ENCODE measurements at places on chromosomes 11 and 22. TPM values are rescaled to one million over a fixed set of nuclear protein-coding genes. Genes with fewer than 3 reads are reported as not detected.

- no peak for DNase-seq
These were observed 5.5 kb upstream of the OR52N1 start for GRCh38 chr11:5796541-5796940.

DNA sequence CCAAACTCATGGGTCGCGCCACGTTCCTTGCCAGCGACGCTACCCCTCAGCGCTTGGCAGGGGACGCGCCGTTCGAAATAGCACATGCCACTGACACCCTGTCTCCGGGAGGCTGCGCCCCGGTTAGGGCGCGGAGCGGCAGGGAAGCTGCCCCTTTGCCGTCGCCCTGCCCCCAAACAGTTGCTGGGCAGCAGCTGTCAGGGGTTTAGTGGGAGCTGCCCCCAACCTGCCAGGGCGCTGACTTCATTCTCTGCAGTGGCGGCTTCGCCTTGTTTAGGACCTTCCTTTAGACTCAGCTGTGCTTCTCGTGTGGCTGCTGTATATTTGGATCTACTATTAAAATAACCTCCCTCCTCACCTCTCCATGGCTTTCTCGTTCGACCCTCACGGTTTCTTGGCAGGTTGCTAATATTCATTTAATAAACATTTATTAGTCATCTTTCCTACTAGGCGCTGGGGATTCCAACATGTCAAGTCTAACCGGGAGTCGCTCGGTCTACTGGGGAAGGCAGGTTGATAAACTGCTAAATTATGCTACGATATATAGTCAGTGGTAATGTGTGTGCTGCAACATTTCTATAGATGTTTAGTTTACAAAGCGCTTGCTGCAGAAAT, 782 bp downstream of the TMEM109 start:
- DNase-seq, result no peak

DNA sequence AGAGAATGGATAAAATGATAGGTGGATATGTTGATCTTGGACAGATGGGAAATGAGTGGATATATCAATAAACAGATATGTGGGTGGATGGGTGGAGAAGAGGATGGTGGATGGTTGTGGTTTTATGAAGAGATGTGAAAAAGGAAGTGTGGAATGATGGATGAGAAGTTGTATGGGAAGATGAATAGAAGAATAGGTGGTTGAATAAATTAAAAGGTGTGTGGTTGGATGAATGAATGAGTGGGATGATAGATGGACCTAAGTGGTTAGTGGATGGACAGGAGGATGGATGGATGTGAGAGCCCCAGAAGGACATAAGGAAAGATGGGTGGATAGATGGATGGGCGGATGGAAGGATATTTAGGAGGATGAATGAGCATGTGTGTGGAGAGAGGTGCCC, 913 bp upstream of the CD44 start:
- no peak for DNase-seq

- no peak for DNase-seq
These were observed 4.0 kb upstream of the CDKN1C start for GRCh38 chr11:2889362-2890273.

DNA sequence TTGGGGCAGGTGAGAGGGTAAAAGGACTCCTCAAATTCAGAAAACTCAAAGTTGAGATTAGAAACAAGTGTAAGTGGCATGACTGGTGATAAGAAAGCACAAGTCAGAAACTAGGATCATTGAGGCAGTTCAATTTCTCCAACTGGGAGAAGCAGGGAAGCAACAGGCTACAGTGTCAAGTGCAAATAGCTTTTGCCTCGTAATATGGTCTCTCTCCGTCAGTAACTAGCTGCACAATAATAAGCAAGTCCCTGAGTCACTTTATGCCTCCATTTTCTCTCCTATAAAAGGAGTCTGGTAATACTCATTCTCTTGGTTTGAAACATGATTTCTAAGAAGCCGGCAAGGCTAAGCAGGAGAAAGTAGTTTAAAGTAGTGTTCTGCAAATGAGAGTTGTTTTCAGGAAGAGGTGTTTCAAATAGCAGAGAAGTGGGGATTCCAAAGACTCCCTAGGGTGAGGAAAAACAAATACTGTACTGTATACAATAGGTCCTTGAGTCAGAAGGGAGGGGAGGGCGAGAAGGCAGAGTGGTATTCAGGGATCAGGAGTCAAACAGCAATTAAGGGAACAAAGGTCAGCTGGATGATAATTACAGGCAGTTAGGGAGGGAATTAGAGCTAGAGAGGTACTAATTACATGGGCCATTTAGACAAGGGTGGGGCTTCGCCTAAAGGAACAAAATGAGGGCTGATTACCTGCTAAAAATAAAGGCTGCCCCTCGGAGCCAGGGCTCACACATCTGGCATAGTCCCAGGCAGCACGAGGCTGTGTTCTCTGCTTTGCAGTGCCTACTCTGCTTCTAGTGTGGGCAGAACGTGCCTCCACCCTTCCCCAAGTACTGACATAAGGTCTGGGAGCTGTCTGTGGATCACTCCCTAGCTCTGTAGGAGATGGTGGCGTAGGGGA, 96.0 kb upstream of the BDNF start:
- DNase-seq, result no peak

DNA sequence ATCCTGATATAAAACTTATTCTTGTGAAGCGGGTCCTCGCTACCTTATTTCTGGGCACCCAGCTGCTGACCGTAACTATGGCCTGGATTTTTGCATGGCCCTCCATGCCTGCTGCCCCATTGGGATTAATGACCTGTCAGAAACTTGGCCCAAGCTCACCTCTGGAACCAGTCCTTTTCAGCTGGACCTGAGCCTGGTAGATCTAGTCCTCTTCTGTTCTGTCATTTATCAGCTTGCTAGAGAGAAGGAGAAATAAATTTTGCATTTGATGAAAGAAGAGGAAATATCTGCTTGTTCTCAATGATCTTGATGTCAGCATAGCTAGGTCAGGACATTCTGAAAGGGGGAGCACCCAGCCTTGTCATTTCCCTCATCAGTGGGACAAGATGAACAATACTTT, 387.8 kb upstream of the LARGE1 start:
- no peak for DNase-seq

GRCh38 chr11:76249195-76249741, 43.0 kb upstream of the WNT11 start:
- DNase-seq, result no peak

- no peak for DNase-seq
These were observed 51.7 kb downstream of the ZBTB16 start for GRCh38 chr11:114110952-114111947.

DNA sequence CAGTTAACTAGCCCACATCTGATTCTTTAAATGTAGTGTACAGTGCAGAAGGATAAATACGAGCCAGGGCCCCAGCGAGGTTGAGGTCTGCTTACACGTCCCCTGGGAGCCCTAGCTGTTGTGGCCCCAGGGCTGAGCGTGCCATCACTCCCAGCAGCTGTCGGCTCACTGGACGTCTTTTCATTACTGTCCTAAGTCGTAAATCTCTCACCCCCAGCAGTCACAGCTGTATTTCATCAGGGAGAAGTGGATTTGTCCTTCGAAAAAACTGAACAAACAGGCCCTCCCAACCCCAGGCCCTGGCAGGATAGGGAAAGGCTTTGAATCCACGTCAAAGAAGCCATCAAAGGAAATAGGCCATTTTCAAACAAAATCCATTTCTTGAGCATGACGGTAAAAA, 110.4 kb upstream of the CSNK2A3 start:
- no peak for DNase-seq

DNA sequence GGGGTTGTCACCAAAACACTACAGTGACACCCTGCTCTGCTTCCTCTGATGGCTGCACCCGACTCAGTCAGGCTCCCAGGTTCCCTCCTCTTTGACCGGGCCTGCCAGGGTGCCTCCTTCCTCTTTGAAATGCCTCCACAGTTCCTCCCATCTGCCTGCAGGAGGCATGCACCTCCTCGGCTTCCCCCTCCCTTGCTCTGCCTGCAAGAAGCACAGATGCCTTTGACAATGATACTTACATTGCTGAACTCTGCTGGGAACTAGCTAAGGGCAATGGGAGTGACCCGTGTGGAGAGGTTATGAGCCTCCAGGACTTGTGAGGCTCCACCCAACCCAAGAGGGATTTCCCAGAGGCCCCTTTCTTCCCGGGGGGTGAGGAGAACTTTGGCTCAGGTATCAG, 674.1 kb downstream of the OPCML start:
- DNase-seq, result peak; percentile 39

GRCh38 chr11:37394236-37394870, 796.3 kb upstream of the RAG2 start:
- no peak for DNase-seq

DNA sequence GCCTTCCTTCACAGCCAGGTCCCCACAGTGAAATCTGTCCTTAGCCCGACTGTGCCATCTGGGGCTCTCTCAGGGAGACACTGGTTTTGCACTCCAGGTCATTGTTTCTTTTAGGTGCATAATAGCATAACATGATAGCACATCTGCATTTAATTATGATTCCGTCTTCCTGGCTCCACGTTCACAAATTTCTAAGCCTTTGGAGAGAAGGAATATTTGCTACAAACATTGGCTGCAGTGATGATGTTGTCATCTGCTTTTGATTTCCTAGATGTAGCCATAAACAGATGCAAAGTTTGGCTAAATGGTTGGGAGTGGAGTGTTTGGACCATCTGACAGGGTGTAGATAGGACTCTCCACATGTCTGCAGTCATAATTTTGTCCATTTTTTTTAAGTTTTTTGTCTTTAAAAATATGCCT, 12.0 kb upstream of the CAT start:
- DNase-seq, result peak; percentile 74

DNA sequence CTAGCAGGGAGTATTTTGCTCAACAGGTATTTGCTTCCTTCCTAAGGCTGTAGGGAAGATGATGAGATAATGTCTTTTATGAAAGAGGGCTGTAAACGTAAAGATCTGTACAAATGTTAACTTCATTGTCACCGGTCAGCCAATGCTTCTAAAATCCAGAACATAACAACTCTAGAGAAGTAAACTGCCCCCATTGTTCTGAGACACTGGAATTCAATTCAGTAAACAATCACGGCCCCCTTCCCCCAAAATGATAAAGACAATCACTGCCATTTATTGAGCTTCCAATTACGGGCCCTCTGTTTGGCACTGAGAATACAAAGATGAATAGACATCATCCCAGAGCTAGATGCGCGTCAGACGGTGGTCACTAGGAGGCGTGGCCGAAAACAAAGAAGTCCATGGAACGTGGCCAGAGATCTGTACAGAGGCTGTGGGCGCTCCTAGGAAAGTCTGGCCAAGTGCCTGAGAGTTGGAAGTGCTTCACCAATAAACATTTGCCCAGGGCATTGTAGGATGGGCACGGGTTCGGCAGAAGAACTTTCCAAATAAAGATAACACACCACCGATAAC, 576 bp downstream of the TMEM258 start:
- DNase-seq, result peak; percentile 83

DNA sequence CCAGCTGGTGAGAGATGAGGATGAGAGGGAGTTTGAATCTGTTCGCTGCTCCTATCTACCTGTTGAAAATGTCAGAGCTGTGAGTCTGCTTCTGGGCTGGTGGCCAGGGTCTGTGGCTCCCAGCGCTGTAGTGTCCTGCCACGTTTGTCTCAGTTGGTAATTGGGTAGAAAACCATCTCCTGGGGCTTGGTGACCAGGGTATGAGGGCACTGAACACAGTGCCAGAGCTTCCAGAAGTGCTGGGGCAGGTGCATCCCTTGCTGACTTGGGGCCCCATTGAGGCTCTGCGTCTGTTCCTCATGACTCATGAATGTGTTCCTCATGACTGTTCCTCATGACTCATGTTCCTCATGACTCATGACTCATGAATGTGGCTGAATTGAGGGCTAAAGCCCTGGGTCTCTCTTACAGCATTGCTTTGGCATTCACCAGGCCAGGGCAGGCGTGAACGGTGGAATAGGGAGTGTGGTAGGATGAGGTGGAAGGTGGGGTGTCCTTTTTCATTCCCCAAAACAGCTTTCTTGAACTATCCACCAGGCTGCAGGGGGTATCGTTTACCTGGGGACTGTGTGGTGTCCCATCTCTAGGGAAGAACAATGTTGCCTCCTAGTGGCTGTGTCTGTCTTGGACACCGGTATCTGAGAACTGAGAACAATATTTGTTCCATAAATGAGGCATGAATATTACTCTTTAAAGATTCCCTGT, 139.5 kb downstream of the COMMD9 start:
- peak; percentile 97 for DNase-seq

DNA sequence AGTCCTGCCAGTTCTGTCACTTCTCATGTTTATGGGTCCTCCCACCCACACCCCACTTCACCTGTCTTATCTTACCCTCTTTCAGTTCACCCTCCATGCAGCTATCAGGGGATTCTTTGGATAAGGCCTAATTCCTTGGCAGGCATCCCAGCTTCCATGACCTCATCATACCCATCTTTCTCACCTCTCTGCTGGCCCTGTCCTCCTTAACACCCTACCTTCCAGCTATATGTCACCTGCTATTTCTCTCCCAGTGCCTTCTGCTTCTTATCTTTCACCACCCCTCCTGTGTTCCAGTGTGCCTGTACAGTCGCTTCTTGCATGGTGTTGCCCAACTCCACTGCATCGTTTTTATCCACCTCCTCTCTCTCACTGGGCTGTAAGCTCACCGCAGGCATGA, 28.3 kb downstream of the SNU13 start:
- DNase-seq, result no peak

DNA sequence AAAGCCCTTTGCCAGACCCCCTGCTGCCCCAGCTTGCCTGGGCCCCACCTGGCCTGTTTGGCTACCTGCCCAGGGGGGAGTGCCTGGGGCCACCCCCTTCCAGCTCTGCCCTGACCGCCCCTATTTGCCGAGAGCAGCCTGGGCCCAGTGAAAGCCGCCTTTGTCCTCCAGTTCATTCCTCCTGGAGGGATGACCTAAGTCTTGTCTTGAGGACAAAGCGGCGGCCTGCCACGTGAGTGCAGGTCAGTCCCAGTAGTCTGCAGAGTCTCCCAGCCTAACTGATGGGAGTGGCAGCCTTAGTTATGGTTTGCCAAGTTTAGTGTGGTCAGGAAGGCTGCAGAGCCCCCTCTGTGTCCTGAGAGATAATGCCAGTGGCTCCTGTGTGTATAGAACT, 115.9 kb upstream of the CRYBB3 start:
- DNase-seq, result no peak

DNA sequence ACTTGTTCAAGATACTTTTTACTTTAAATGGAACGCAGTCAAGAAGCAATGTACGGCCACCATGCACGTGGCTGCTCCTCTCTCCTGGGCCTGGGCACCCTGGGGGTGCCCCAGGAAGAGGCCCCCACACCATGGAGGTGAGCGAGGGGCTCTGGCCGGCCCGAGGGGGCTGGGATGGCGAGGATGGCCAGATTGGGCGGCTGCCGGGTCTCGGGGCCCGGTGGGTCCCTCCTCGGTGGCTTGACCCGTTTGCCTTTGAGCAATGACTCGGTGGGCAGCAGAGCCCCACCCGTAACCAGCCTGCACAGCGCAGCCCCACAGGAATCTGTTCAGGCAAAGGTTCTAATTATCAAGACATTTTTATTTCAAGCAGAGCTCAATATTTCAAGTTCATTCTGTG, 167.4 kb downstream of the BRD1 start:
- no peak for DNase-seq

The UBQLN3 gene
- not detected for polyA plus RNA-seq

The SRSF8 gene
- 28.4 TPM for polyA plus RNA-seq

The ISX gene
- not detected for polyA plus RNA-seq

The MICAL2 gene
- 171 TPM for polyA plus RNA-seq

The BRD1 gene
- 4.6 TPM for polyA plus RNA-seq

The OR52E8 gene
- not detected for polyA plus RNA-seq

The RIBC2 gene
- 0.31 TPM for polyA plus RNA-seq

The COMMD9 gene
- polyA plus RNA-seq, result 73.0 TPM

The SPTBN2 gene
- 0.21 TPM for polyA plus RNA-seq
